Activated effector memory CD4-positive, alpha-beta T cell treated with Interleukin-2 at 50 U/mL for 16 hours (primary cell): ENCODE measurements at places on chromosomes 12 and 14.

DNA sequence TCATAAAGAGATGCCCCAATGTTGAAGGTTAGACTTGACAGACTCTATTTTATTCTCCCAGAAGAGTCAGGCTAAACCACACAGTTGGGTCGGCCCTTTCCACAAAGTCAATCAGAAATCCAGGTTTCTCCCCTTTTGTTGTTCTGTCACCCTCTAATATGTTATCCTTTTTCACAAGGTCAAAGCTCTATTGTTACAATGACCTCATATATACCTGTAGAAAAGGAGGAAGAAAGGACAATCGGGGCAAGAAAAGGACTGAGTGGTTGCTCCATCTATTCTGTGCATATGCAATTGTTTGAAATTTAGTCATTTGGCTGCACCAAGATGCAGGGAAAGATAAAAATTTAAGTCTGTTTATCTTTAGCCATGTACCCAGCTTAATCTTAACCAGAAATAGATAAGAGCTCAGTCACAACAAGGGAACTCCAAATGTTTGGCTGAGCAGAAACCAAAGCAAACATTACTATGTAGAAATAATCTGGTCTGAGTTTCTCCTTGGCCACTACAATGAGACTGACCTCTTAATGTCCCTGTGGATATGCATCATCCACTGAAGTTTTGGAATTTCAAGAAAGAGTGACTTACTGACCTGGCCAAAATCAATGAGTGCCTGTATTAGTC lies 503.7 kb downstream of the GALC start:
- no peak for DNase-seq

- DNase-seq: no peak
Observed at GRCh38 chr14:81776531-81776930, 242.9 kb upstream of the SEL1L start.

DNA sequence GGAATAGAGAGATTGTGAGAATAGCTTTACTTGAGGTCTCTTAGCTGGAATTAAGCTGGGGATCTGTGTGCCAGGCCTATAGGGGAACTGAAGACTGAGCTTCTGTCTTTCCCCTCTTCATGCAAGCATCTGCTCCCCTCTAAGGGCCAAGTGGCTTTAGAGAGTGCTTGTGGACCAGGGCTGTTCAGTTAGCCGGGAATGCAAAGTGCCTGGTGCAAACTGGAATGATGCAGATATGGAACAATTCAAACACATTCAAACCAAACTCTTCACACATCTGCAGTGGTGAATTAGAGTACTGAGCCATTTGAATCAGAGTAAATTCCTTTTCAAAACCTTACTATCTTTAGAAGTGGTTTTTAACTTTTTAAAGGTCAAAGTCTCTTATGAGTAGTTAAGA lies 99.0 kb downstream of the LIN7A start:
- DNase-seq: no peak

- DNase-seq: no peak
Observed at GRCh38 chr12:105120551-105120950, 13.0 kb downstream of the WASHC4 start.

DNA sequence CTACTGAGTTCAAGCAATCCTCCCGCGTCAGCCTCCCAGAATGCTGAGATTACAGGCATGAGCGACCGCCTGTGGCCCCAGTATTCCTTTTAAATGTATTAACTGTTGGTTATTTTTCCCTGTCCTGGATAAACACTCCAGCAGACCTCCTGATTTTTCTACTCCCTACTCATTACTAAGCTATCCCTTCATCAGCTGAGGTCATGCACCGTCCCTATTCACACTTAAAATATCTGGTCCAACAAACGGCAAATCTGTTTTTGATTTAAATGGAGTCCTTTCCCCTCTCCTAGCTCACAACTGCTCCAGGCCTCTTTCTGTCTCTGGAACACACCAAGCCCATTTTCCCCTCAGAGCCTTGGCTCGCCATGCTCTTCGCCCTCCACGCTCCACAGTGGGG lies 1003.3 kb upstream of the TMEM132C start:
- no peak for DNase-seq

GRCh38 chr12:79381248-79382208 lies 309.2 kb downstream of the PAWR start:
- no peak for DNase-seq

GRCh38 chr12:70648831-70649230 lies 11.6 kb upstream of the PTPRB start:
- no peak for DNase-seq

DNA sequence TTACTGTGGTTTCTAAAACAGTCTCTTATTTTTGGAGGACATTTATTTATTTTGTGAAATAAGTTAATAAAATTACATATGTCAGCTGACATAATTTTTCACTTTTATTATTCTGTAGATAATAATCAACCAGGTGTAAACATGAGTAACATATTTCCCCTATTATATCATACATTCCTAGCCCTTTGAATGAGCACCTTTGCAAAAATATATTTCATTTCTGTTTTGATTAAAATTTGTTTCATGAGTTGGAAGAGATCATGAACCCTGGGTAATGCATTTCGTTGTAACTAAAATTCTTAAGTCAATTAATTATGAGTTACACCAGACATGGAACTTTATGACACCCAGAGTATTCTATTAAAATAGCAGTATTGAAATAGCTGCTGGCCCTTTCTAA lies 56.3 kb downstream of the SLC16A7 start:
- no peak for DNase-seq

- DNase-seq: no peak
Observed at GRCh38 chr12:69835081-69835480, 10.1 kb downstream of the MYRFL start.

DNA sequence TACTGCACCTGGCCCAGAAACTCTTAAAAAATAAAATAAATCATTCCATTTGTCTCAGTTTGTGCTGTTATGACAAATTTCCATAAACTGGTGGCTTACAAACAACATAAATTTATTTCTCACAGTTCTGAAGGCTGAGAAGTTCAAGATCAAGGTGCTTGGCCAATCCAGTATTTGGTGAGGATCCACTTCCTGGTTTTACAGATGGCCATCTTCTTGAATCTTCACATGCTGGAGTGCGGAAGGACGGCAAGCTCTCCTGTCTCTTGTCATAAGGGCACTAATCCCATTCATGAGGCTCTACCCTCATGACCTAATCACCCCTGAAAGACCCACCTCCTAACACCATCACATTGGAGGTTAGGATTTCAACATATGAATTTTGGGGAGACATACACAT lies 29.9 kb upstream of the MYBPC1 start:
- no peak for DNase-seq

- no peak for DNase-seq
Observed at GRCh38 chr14:20262642-20263128, 23.6 kb downstream of the OR11H4 start.

GRCh38 chr12:83143950-83144349 lies 457.2 kb downstream of the TMTC2 start:
- DNase-seq: no peak

DNA sequence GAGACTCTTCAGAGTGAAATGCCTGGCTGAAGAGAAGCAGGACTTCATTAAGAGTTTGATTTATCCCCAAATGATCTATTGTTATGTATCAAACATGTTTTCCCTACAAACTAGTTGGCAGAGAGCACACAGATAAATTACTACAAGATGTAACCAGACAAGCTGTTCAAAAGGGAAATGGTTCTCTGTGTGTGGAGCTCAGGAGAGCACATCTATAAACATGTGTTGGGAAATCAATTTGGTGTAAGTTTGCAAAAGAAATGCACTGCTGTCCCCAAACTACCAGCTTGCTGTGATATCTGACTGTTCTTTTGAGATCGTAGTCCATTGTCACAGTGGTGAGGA lies 159.2 kb downstream of the PAH start:
- no peak for DNase-seq

DNA sequence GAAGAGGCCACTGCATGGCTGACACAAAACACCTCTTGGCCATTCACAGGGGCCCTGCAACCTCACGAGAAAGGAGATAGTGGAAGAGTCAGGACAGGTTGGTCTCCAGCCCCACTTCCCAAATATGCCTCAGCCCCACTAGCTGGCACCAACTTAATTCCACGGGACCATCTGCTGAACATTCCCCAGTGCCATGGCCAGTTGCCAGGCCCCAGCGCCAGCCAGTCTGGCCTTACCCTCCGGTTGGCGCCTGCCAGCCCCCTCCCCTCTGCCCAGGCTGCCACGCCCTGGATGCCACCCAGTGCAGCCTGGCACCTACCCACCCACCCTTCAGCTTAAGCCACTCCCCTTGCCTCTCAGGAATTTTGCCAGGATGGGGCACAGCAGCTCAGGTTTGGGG lies 21.2 kb upstream of the HSPB8 start:
- no peak for DNase-seq

GRCh38 chr14:22412926-22413411 lies 176.1 kb downstream of the DAD1 start:
- DNase-seq: no peak

- no peak for DNase-seq
Observed at GRCh38 chr14:74886001-74886400, 4.3 kb downstream of the DLST start.

DNA sequence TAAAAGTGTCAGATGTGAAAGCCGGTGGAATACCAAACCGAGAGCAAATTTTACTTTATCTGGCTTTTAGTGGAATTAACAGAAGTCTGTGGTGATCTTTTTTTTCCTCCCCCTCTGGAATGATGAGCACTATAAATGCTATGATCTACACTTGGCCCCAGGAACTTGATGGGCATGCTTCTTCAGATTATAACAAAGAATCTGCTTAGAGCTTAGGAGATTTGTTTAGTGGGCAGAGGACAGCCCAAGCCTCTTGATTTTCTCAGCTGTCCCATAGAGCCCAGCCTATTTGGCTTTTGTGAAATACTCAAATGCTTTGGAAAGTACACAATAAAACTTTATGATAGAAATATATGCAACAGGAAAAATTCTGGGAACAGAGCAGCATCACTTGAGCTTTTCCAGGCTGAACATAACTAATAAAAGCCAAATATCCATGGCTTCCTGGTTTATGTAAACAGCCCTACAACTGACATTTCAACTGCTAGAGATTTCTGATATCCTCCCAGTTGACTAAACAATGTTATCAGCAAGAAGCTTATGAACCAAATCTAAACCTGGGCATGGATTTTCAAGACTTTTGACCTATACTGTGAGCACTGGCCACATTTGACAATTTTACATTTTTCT lies 149.6 kb downstream of the PLXNC1 start:
- DNase-seq: no peak

GRCh38 chr12:102675672-102676071 lies 195.3 kb upstream of the IGF1 start:
- DNase-seq: no peak

GRCh38 chr12:66555113-66555512 lies 123.8 kb downstream of the GRIP1 start:
- DNase-seq: no peak

DNA sequence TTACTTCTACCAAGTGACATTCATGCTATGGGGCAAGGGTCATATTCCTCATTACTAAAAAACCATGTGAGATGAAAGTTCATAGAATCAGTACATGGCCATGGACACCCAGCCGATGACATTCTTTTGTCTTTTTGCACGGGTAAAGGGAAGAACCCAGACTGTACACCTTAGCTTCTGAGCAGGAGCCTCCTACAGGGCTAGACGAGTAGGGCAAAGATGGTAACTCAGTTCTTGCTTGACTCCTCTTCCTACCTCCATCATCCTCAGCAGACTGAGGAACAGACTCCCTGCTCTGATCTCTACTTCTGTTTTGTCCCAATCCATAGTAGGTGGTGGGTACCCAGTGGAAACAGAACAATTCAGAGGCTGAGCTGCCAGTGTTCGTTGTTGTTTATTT lies 281.3 kb downstream of the NPAS3 start:
- DNase-seq: no peak

DNA sequence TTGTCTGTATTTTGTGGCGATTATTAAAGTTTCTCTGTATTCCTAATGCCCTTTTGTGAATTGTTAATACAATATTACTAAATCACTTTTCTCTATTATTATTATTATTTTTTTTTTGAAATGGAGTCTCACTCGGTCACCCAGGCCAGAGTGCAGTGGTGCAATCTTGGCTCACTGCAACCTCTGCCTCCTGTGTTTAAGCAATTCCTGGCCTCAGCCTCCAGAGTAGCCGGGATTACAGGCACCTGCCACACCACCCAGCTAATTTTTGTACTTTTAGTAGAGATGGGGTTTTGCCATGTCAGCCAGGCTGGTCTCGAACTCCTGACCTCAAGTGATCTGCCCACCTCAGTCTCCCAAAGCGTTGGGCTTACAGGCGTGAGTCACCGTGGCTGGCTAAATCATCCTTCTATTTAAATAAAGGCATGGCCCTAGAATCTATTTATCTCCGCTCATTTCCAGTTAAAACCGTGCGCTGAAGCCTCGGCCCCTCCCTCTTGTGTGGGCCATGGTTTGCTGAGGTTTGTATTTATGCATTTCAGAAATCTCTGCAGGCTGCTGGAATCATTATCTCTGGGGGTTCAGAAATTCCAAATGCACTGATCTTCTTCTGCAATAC lies 1136.4 kb upstream of the TMEM132C start:
- DNase-seq: no peak

- no peak for DNase-seq
Observed at GRCh38 chr12:80622271-80622670, 85.2 kb upstream of the MYF6 start.

DNA sequence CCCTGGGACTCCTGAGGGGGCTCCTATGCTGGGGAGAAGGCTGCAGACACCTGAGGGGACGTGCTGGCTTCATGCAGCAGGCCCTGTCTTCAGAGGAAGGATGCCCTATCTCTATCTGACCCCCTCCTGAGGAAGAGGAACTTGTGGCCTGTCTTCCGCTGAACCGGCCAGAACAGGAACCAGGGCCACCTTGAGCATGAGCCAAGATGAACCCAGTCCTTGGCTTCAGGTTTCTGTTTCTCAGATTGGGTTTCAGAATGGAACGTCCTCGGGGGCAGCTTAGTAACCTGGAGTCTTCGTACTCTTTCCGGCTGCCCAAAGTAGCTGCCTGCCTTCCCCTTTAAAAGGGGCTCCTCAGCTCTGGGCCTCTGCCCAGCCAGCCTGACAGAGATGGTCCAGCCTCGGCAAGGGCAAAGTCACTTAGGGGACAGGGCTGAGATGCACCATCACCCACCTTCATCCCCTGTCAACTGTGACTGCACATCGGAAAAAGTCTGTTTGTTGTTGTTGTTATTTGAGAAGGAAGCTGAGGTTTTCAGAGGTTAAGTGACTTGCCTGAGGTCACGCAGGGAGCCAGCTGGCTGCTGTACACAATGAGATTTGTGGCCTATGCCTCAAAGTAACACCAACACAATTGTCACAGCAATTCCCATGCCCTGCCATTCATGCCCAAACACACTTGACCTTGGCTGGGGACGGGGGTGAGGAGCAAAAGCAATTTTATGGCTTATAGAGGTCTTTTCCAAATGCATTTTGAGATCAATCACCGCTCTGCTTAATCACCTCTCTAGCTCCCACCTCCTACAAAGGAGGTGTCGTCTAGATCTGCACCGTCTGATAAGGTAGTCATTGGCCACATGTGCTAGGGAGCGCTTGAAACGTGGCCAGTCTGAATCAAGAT lies 13.4 kb downstream of the ASB2 start:
- DNase-seq: peak; percentile 63

- DNase-seq: no peak
Observed at GRCh38 chr14:58107947-58108552, 44.0 kb downstream of the ARMH4 start.

- no peak for DNase-seq
Observed at GRCh38 chr12:17588968-17589367, 501.0 kb downstream of the RERGL start.
